ENCODE measurements at places on chromosomes 3 and 15.

DNA sequence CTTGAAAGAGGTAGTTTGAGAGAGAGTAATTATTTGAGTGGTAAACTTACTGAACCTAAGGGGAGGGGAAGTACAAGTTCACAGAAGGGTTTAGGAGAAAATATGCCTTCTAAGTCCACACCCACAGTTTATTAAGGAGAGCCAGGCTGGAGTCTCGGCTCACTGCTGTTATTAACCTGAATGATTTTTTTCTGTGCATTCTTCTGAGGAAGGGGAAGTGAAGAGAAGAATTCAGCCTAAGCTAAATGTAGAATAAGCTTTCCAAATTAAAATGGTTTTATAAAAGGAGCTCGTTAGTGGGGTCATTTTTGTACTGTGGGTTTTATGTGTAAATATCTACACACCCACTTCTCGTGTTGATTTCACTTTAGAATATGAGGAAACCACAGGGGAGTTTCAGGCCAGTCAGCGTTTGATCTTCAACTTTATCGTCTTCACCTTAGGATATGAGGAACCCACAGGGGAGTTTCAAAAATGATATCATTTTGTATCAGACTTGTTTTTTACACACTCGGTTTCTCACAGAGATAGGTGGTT is 1.5 kb downstream of the WHAMM start:
- DNase-seq: no peak

GRCh38 chr15:92819278-92820235 is 80.6 kb upstream of the CHD2 start:
- no peak for DNase-seq

- DNase-seq: no peak
Measured at GRCh38 chr3:57060089-57060821, at the start of gene SPATA12. SPATA12 (plus strand) TSS chr3:57060664; CDS start chr3:57073695, 13,031 bp downstream.

DNA sequence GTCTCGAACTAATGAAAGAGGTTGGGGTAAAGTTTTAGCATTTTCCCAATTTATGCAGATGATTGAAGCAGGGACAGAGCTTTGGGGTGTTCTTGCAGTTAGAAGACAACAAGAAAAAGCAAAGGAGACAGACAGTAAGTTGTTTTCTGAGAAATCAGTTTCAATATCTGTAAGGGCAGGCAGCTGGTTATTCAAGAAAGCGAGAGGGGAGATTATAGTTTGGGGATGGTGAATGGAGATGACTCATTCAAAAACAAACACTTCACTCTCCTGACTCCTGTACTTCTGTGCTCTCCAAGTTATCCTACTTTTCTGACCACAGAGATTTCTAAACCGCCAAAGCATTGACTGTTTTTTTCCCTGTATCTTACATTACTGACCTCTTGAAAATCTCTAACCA is 352.0 kb downstream of the GAP43 start:
- no peak for DNase-seq

- DNase-seq: peak; percentile 74
Measured at GRCh38 chr15:74402873-74403587, 30.7 kb downstream of the SEMA7A start.

- DNase-seq: no peak
Measured at GRCh38 chr3:66037330-66037985, 1.3 kb downstream of the MAGI1 start.

GRCh38 chr3:158847452-158847821 is 45.6 kb downstream of the MFSD1 start:
- DNase-seq: no peak

DNA sequence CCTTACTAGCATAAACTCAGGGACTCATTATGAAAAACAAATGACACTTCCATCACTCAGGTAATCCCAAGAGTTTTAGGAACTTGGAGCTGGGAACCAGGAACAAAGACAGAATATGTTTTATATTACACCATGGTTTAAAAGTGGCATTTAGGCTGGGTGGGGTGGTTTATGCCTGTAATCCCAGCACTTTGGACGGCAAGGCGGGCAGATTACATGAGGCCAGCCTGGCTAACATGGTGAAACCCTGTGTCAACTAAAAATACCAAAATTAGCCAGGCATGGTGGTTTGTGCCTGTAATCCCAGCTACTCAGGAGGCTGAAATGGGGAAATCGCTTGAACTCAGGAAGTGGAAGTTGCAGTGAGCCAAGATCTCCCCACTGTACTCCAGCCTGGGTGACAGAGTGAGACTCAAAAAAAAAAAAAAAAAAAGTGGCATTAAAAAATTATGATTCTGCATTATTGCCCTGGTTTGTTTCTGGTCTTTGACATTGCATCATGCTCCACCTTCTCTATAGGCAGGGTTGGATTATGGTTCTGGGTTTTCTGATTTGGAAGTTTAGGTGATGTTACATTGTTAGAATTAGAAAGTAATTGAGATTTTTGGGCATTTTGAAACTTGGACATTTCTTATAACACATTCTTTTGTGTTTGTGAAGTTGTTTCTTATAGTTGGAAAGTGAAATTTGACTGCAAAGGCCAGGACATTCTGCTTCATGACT is 19.0 kb downstream of the SQOR start:
- DNase-seq: no peak

- DNase-seq: no peak
Measured at GRCh38 chr3:141538568-141539240, 51.9 kb downstream of the RASA2 start.

GRCh38 chr3:23000371-23000770 is 202.8 kb upstream of the UBE2E2 start:
- no peak for DNase-seq

GRCh38 chr3:73215281-73215680 is 153.8 kb downstream of the EBLN2 start:
- no peak for DNase-seq

DNA sequence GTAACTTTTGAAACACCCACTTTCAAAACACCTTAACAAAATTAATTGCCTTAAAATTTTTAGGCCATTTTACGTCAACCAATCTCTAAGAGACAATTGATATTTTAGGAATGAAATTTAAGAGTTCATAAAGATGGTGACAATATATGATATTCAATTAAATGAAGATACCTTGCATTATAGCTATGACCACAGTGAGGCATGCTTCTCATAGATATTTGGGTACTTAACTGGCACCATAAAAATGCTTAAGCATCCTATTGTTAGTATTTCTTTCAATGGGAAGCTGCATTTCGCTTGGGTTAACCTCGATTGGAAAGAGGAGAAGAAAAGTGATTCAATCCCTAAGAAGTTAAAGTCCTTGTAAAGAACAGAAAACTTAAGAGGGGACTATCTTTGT is 209.0 kb downstream of the GAP43 start:
- no peak for DNase-seq

GRCh38 chr3:197554196-197554561 is 1.6 kb downstream of the BDH1 start:
- DNase-seq: peak; percentile 2

DNA sequence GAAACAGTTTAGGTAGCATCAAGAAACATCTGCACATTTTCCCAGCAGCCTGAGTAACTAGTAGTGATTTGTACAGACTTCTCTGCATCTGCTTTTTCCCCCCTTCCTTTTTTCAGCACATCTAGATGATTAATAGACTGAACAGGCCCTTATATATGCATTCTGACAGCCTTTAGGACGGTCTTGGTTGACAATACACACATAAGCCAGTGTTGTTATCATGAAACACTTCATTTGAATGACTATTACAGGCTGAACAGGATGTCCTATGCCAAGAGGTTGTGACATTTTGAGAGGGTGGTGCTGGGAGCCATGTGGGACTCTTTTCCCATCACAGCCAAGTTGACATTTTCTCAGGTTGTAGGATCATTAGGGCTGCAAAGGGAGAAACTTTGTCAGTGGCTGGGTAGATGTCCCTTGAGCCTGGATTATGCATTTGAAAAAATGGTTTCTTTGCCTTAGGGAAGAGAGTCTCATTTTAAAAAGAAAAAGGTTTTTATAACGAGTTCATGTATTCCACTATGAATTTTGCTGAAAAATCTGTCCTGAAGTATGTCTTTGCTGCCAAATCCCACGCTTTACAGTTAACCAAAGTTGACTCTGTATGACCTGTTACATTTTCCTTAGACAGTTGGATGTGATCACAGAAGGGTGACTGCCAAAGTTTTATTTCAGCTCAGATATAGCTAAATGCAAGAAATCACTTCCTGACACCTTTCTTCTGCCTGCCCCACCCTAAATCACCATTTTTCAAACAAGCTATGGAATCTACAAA is 73.7 kb downstream of the FILIP1L start:
- no peak for DNase-seq

- no peak for DNase-seq
Measured at GRCh38 chr3:185737740-185738680, 86.8 kb downstream of the IGF2BP2 start.

DNA sequence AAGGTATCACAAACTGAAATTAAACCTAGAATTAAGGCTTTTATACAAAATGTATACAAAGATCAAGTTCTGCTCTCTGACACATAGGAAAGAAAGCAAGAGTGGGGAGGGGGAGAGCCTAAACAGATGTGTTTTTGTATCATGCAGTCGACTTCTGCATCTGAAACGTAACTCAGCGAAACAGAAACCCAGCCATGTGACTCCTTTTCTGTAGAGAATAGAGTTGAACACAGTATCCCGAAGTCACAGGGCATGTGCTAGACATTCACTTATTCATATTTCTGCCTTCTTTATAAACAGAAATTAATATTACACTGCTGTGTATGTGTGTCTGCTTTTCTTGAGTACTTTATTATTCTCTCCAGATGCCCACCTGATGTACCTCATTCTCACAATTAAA is 121.0 kb downstream of the PDZRN3 start:
- no peak for DNase-seq

DNA sequence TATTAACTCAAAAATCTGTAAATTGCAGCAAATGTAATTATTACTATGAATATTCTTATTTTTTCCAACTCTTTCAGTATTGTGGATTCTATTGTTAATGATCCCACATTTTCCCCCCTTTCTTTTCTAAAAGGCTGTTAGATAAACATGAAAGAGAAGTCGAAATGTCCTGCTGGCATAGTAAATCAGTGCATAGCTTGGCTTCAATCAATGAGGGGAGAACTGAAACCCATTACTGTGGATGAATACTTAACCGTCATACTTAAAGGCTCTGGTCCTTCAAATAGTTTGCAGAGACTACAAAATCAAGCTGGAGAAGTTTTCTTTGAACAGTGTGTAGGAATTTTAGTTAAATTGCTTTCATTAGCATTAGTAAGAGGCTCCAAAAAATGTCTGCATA is 667.9 kb downstream of the CADM2 start:
- DNase-seq: no peak

DNA sequence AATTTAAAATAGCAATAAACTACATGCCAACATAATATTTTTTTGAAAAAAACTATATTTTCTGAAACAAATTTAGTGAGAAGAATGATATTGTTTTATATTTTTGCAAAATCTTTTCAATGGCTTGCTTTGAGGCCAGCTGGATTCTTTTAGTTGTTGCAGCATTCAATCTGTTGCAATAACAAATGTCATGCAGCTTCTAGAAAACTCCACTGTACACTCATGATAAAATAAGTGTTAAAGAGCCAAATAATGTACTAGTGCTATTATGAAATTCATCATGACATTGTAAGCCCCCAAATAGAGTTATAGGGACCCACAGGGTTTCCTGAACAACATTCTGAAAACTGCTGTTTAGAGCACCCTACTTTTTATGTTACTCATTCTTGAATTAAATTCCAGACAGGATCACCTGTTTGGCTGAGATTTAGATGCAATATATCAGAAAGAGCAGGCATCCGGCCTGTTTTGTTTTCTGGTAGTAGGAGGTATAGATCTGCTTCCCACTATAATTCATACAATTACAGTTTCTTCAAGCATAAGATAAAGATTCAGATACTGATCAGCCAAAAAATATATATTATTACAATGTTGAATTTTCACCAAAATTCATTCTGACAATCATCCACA is 703.0 kb upstream of the ZNF385D start:
- DNase-seq: no peak

DNA sequence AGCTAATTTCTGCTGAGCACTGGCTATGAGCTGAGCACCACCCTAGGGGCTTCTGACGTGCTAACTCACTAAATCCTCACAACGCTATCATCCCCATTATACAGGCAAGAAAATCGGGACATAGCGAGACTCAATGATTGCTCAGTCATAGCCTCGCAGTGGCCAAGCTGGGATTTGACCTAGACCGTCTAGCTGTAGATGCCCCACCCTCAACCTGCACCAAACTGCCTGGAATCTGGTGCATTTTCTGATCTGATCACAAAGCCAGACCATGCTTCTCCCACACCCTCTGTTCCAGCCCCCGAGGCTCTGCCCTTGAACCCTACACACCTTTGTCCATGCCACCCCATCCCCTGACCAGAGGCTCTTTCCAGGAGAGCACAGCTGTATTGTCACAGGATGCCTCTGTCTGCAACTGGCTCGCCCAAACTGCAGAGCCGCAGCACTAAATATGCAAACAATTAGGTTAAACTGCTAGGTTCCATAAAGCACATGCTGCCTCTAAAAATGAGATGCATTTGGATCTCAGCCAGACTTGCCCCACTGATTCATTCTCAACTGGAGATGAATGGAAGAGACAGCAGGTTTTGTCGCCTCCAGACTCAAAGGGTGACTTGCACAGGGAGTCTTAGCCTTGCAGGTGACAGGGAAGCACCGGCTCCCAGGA is 95.2 kb downstream of the NUP210 start:
- no peak for DNase-seq

DNA sequence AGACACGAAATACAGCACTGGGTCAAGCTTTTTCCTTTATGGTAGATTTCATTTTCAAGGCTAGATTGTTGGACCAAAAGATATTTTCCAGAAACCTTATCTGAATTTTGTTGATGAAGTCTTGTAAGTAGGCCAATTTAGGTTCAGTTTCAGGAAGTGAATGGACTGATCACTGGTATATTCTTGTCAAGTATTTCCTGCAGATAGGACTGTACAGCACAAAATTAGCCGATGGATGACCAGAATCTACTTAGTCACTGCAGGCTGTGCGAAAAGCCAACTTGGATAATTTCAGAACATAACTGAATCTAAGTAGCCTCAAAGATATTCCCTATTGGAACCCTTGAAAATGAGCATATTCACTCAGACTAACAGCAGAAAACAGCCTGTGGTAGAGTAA is 206.5 kb downstream of the NR1D2 start:
- no peak for DNase-seq

Data from stimulated activated CD4-positive, alpha-beta T cell treated with anti-CD3 and anti-CD28 coated beads, Interleukin-2, amount 100 ng/mL, for 48 hours (primary cell).